ENCODE measurements at places on chromosomes 12 and 14.

GRCh38 chr14:103016594-103016993 is 40.8 kb downstream of the CDC42BPB start:
- DNase-seq: no peak

DNA sequence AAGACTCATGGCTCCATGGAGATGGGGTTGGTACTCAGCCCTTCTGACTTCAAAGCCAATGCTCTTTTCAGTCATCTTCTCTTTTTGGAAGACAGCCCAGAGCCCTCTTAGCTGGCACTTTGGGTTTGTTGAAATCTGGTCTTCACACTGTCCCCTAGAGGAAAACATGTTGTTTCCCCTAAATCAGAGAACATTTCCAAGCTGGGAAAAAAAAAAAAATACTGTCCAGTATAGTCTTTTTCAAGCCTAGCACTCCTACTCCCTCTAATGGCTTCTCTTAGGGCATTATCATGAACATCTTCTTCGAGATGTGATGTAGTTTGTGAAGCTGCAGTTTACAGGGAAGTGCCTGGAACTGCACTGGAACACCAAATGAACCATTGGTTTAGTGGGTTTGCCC is 3.0 kb upstream of the ZC3H14 start:
- no peak for DNase-seq

DNA sequence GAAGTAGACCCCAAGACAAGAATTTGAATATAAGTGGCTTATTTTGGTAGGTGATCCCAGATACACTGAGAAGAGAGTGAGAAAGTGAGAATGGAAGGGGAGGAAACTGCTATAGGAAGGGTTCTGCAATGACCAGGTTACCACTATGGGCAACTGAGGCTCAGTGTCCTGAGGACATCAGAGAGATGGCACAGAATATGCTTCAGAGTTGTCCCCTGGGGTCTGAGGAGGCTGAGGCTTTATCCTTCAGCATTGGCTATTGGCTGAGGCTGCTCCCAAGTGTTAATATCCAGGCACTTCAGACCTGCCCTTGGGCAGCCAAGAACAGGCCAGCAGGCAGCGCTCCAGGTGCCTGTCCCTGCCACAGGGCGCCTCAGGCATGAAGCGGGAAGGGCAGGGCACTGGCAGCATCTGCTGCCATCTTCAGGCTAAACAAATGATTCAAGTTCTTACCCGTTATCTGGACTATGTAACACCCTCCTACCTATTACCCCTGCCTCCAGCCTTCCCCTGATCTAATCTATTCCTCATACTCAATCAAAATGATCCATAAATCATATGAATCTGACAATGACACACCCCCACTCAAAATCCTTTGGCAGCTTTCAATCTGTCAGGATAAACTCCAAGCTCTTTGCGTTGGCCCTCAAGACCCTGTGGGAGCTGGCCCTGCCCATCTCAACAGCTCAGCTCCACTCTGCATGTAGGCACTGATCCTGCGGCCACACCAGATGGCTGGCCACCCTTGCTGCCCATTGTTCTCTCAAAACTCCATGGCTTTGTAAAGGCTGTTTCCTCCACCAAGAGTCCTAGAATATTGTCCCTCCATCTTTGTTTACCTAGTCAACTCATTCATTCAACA is 42.4 kb downstream of the CKAP4 start:
- no peak for DNase-seq

- DNase-seq: no peak
Measured at GRCh38 chr12:19131025-19131444, 1.5 kb downstream of the PLEKHA5 start.

GRCh38 chr12:32504591-32504990 is 105.2 kb downstream of the FGD4 start:
- no peak for DNase-seq

GRCh38 chr12:10409392-10409791 is at the start of gene KLRC4:
Gene KLRC4 (minus strand): TSS chr12:10409757. CDS start chr12:10409575, 182 bp downstream.
- DNase-seq: no peak

GRCh38 chr14:37054144-37054543 is 118.3 kb downstream of the SLC25A21 start:
- no peak for DNase-seq

- DNase-seq: no peak
Measured at GRCh38 chr12:125852116-125852515, 786.9 kb downstream of the AACS start.

GRCh38 chr14:55301437-55302121 is 30.4 kb downstream of the FBXO34 start:
- no peak for DNase-seq

- no peak for DNase-seq
Measured at GRCh38 chr12:21941506-21942376, 515 bp upstream of the ABCC9 start.

- no peak for DNase-seq
Measured at GRCh38 chr12:102833687-102834441, 83.2 kb downstream of the PAH start.

DNA sequence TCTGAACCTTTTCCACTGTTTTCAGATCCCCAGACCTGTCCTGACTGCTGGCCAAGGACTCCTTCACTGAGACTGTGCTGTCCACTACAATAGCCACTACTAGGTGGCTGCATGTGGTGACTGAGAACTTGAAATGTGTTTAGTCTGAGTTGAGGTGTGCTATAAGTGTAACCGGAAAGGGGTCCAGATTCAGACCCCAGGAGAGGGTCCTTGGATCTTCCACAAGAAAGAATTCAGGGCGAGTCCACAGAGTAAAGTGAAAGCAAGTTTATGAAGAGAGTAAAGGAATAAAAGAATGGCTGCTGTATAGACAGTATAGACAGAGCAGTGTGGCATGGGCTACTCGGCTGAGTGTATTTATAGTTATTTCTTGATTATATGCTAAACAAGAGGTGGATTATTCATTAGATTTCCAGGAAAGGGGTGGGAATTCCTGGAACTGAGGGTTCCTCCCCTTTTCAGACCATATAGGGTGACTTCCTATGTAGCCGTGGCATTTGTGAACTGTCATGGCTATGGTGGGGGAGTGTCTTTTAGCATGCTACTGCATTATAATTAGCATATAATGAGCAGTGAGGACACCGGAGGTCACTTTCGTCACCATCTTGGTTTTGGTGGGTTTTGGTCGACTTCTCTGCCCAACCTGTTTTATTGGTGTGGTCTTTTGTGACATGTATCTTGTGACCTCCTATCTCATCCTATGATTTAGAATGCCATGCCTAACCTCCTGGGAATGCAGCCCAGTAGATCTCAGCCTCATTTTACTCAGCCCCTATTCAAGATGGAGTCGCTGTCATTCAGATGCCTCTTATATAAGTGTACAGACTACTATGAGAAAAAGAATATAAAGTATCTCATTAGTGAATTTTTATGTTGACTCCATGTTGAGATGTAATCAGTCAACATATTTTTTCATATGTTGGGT is 70.0 kb upstream of the SRSF5 start:
- no peak for DNase-seq

DNA sequence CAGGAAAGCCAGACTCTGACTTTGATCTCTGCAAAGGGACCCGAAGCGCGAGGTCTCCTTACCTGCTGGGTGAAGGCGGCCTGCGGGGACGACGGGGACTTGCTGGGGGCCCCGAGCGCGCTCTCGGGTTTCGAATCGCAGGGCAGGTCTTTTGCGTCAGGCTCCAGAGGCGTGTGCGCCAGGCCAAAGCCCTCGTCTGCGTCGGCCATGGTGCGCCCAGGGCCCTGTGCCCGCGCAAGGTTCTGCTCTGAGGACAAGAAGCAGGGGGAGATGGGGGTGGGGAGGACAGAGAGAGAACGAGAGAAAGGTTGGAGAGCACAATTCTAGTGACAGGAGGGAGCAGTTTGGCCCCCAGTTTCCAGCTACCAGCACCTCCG is 2.3 kb downstream of the TBX5 start:
- no peak for DNase-seq

GRCh38 chr14:49512571-49512970 is 73.6 kb downstream of the RPS29 start:
- no peak for DNase-seq

GRCh38 chr12:57952766-57953165 is 11.4 kb downstream of the ATP23 start:
- no peak for DNase-seq

DNA sequence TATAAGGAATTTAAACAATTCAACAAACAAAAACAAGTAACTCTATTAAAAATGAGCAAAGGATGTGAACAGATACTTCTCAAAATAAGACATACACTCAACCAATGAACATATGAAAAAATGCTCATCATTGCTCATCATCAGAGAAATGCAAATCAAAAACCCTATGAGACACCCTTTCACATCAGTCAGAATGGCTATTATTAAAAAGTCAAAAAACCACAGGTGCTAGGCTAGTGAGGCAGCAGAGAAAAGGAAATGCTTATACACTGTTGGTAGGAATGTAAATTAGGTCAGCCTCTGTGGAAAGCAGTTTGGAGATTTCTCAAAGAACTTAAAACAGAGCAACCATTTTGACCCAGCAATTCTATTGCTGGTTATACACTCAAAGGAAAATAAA is 52.0 kb downstream of the NAV3 start:
- no peak for DNase-seq

DNA sequence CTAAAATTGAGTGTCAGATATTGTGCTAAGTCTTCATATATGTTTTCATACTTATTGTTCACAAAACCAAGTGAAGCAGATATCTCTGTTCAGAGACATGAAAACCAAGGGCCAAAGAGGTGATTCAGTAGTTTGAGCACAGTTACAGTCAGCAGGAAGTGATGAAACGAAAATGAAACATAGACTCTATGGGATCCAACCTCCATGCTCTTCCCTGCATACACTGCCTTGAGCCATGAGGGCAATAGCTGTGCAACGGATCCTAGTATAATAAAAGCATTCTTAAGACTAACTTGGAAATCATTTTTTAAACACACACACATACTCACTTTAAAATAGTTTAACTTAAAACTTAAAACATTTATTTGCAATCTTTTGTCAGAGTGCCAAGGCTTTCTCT is 27.9 kb downstream of the ESR2 start:
- no peak for DNase-seq

- DNase-seq: no peak
Measured at GRCh38 chr12:49971141-49971540, 1.6 kb upstream of the AQP6 start.

GRCh38 chr12:122031342-122032216 is 9.9 kb downstream of the BCL7A start:
- DNase-seq: no peak
